Stimulated activated CD4-positive, alpha-beta T cell treated with anti-CD3 and anti-CD28 coated beads, Interleukin-15, amount 100 ng/mL, for 48 hours (primary cell): ENCODE measurements at places on chromosomes 4 and X.

GRCh38 chrX:103175944-103176753, 38.8 kb upstream of the BEX4 start:
- peak; percentile 45 for DNase-seq

GRCh38 chr4:61200187-61200915, at the start of gene ADGRL3:
Gene ADGRL3, plus strand, starts transcription at chr4:61200326.
- no peak for DNase-seq

DNA sequence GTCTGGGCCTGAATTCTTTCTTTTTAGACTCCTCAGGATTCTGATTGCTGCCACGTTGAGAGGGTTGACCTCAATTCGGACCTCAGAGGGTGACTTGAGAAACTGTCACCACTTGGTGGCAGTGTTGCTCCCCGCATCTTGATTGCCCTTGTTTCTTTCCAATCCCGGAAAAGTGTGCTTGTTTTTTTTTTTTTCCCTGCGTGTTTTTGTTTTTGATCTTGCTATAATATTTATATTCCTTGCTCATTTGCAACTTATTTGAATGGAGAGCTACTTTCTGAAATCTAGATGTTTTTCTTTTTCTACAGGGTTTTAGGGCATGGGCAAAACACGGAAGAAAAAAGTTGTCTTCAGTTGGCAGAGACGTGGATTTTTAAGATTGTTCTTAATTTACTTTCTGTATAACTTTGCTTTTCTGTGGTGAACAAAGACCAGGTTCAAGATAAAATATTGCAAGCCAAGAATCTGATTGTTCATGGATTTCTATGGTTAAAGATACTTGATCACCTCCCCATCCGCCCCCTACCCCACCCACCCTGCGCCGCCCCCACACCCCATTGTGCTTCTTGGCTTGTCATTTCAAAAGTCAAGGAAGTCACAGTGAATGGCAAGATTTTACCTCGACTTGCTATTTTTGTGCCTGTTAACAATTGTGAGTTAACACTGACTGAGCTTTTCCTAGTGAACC, 102.0 kb downstream of the PTTG2 start:
- DNase-seq: peak; percentile 62

DNA sequence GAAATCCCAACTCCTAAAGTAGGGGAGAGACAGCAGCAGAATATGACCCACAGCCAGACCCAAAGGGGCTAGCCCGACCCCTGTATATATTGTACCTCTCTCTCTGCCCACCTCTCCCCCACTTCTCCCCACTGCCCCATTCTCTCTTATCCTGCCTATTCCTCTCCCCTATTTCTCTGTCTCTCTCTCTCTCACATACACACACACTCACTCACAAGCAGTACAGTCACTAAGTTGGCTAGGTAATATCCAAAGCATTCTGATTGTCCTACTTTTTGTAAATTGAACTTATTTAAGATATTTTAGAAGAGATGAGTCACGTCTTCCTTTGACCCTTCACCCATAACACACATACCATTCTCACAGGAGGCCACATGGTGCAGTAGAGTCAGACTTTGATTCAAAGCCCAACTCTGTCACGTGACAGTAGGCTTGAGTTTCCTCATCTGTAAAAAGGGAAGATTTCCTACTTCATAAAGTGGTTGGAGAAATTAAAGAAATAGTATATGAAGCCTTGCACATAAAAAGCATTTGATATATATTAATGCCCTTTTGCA, 29.5 kb downstream of the SRPX2 start:
- no peak for DNase-seq
